Activated CD4-positive, alpha-beta memory T cell treated with anti-CD3 and anti-CD28 coated beads for 36 hours (primary cell): ENCODE measurements at places on chromosomes 1 and 21. TPM values are rescaled to one million over a fixed set of nuclear protein-coding genes. Genes with fewer than 3 reads are reported as not detected.

Gene SH2D2A
- 280 TPM for total RNA-seq

Gene SH3BGR
- total RNA-seq, result 1.7 TPM

Gene PGM1
- total RNA-seq, result 32.4 TPM

Gene SLC27A3
- total RNA-seq, result 7.8 TPM

Gene AGBL4
- not detected for total RNA-seq

Gene FAM72B
- total RNA-seq, result 26.6 TPM

Gene C1orf50
- 5.6 TPM for total RNA-seq

Gene PLPP3
- total RNA-seq, result not detected

Gene ESRRG
- total RNA-seq, result not detected

Gene LEFTY2
- total RNA-seq, result not detected

Gene CD160
- total RNA-seq, result 0.31 TPM
